CD4-positive, alpha-beta T cell treated with Interleukin-1 beta for 1 hour (primary cell): ENCODE measurements at places on chromosomes 16 and 17.

- no peak for DNase-seq
These were observed 50.2 kb downstream of the COX10 start for GRCh38 chr17:14119546-14119945.

DNA sequence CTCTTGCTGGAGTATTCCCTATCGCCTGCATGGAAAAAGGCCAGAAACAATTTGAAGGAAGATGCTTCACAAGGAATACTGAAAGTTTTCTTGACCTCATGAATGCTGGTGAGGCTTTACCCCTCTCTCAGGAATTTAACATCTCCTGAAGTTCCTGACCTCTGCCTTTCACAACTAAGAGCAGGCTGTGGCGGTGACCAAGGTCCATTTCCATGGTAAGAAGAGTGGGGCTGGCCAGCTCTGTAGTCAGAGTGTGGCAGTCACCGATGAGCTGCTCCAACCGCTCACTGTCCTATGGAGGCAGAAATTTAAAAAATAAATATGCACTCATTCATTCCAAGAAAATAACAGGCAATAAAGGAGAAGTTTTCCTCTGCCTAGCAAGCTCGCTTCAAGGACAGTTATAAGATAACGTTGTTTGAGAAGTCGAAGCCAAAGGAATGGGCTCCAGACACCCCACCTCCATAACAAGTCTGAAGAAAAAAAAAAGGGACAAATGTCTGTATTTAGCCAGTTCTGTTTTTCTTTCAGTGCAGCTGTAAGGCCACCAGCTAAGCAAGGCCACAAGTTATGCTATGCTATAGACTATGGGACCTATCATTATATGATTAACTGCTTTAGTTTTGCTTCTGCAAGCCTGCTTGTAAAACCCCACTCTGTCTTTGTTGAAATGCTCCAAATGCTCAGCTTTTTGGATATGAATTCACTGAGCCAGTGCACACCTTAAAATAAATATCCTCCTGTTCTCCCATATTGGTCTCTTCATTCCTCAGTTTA lies 6.0 kb upstream of the CCL4L2 start:
- DNase-seq: no peak

GRCh38 chr16:14132696-14133048 lies 61.6 kb downstream of the MRTFB start:
- DNase-seq: no peak

DNA sequence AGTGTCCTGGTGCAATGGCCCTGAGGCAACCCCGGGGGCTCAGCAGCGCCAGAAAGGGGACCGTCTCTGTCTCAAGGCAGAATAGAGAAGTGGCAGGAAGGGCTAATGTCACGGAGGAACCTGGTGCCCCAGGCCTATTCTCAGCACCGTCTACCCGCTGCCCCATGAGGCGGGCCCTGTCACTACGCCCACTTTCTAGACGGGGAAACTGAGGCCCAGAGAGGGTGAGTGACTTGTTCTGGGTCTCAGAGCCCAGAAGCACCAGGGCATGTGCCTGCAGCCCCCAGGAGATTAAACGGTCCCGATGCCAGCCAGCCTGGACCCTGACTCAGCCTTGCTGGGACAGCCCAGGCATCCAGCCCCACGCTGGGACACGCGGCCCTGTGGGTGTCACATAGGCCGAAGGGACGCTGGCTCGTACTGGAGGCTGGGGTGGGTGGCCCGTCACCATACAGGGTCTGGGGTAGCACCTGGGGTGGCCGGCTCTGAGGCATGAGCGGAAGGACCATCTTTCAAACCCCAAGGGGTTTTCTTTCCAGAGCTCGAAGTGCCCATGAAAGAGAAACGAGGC lies 40.2 kb upstream of the PABPN1L start:
- DNase-seq: no peak

GRCh38 chr17:64572682-64573154 lies 65.9 kb downstream of the CEP95 start:
- DNase-seq: peak; percentile 26

DNA sequence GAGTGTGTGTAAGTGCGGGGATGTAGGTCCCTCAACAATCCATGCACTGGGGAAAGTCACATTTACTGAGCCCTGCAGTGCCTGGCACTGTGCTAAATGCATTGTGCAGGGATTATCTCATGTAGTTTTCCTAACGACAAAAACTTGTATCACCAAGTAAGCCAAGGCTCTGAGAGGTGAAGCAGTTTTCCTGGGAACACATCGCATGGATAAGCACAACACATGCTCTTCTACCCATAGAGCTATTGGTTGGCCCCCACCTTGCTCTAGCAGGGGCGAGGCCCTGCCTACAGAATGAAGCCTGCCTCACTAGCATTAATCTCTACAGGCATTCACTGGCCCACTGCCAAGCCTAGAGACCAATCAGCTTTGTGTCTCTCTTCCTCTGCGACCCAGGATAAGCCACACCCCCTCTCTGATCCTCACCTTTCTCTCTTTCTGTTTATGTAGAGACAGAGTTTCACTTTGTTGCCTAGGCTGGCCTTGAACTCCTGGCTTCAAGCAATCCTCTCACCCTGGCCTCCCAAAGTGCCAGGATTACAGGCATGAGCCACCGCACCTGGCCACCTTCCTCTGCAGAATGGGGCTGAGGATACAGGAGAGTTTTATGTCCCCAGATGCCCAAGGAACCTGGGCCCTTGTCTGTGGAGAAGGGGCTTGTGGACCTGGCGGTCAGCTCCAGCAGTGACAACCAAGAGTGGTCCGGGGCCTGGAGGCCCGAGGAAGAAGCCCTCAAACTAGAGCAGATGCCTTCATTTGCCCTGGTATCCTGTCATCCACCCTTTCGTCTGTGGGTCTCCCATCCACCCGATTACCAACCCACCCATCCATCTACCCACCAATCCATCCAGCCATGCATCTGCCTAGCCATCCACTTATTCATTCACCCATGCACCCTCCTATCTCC lies 12.8 kb downstream of the CDH16 start:
- peak; percentile 43 for DNase-seq

- DNase-seq: peak; percentile 39
These were observed 35.8 kb upstream of the BCAS3 start for GRCh38 chr17:60641810-60642220.

GRCh38 chr16:81539009-81539758 lies 94.6 kb downstream of the CMIP start:
- no peak for DNase-seq

DNA sequence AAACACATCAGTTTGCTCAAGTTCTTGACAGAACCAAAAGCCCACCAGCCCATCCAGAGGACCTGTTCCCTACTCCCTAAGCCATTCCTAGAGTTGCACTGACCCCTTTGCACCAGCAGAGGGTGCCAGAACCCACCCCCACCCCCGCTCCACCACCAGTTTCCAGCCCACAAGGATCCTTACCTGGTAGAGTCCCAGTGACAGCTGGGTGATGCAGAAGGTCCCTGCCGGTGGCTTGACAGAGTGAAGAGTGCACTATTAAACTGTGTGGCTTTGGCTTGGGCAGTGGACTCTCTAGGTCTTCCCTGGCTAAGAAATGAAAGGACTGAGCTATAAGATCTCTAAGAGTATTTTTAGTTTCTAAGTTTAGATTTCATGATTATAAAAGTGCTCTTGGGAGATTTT lies 73.3 kb upstream of the MTMR4 start:
- DNase-seq: peak; percentile 63

DNA sequence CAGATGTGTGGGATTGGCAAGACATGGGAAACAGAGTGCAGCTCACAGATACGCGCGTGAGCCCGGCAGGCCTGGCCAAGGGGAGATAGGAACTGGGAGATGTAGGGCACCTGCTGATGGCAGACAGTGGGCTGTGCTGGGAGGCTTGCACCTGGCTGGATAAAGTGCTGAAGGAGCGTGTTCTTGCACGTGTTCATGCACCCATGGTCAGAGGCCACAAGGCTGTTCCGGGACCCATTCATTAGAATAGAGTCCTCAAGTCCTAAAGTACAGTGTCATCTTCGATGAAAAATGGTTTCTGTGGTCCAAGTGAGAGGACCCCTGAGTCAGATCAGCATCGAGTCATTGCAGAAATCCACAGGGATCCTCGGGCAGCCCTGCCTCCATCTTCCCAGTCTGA lies 236.4 kb downstream of the CCDC182 start:
- DNase-seq: no peak

DNA sequence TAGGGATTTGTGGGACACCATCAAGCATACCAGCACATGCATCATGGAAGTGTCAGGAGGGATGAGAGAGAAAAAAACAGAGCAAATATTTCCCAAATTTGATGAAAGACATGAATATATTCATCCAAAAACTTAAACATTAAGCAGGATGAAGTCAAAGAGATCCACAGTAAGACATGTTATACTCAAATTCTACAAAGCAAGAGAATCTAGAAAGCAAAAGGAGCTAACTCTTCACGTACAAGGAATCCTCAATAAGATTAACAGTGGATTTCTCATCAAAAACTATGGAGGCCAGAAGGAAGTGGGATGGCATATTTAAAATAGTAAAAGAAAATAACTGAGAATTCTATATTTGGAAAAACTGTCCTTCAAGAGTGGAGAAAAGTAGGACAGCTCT lies 374.8 kb downstream of the ZFHX3 start:
- no peak for DNase-seq

- no peak for DNase-seq
These were observed 36.8 kb downstream of the ASPA start for GRCh38 chr17:3512505-3513171.

GRCh38 chr17:29071303-29071702 lies 28.4 kb downstream of the PIPOX start:
- DNase-seq: no peak

DNA sequence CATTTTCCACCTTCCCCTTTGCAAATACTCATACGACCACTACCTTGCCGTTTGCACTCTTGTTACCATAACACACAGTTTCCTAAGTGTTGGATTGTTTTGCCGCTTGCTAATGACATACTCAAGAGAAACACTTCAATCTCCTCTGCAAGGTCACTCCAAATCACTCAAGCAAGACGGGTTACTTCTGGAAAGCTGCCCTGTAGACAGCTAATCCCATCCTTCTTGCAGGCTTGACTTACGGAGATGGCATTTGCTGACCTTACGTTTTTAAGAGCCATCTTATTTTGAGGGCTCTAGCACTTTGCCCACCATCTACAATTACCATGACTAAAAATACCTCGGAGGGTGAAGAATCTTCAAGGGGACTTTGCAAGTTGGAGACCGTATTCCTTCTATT lies 46.2 kb downstream of the MYH3 start:
- no peak for DNase-seq

DNA sequence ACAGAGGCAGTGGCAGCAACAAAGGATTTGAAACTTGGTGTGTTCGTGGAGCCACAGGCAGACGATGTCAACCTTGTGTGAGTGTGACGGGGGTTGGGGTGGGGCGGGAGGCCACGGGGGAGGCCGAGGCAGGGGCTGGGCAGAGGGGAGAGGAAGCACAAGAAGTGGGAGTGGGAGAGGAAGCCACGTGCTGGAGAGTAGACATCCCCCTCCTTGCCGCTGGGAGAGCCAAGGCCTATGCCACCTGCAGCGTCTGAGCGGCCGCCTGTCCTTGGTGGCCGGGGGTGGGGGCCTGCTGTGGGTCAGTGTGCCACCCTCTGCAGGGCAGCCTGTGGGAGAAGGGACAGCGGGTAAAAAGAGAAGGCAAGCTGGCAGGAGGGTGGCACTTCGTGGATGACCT lies 25.5 kb downstream of the STH start:
- DNase-seq: no peak

DNA sequence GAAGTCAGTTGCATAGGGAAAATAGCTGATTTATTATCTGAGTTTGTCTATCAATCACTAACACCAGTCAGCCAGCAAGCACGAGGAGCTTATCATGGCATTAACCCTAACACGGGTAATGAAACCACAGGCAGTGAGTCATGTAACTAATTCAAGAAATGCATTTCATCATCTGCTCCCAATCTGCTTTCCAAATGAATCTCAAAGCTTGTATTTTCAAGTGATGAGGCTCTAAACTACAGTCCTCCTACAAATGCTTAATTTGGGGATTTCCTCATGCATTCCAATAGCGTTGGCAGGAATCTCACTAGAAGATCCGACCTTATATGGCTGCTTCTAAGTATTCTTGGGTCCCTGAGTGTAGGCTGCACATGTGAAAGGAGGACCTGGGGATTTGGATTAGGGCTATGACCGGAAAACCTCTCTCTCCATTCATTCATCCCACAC lies 118.4 kb upstream of the HSBP1 start:
- DNase-seq: no peak

DNA sequence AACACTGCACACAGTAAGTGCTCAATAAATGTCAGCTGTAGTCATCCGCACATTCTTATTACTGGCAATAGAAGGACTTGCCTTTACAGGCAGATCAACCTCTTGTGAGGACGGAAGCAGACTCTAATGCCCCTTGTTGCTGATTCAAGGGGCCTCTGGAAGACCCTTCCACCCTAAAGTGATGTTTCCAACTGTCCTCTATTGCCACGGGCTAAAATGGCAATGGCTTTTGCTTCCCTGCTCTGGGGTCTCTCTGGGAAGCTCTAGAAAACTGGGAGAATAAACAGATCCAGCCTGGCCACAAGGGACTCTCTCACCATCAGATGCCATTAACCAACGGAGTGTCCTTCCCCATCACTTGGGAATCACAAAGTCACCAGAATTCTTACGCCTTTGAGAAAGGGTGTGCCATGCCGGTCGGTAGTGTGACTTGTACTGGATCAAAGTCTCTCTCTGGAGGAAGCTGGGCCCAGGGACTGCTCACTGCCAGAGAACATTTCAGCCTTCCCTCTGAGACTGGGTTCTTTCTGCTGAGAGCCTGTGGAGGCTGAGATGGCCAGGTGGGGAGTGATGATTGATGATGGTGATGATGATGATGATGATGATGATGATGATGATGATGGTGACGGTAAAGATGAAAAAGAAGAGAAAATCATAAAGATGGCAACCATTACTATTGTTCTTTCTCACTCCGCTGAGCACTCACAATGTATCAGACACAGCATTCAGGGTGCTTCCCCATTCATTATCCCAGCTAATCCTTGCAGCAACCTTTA lies 146.8 kb downstream of the CYLD start:
- no peak for DNase-seq

DNA sequence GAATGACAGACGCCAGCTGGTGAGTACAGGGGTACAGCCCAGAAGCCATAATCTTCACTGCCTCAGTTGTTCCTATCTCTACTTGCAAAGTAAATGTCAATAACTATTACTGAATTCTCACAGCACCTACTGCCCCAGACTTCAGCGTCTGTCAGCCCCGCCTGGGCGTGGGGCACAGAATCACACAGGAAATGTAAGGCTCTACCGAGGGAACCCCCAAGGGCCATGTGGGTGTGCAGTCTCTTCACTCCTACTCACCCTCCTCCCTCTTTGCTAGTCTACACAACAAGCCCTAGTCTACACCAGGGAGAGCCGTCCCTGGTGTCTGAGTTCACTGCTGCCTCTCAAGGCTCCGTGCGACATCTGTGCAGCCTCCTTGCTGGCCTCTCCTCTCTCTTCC lies 4.5 kb downstream of the NPTX1 start:
- peak; percentile 48 for DNase-seq

DNA sequence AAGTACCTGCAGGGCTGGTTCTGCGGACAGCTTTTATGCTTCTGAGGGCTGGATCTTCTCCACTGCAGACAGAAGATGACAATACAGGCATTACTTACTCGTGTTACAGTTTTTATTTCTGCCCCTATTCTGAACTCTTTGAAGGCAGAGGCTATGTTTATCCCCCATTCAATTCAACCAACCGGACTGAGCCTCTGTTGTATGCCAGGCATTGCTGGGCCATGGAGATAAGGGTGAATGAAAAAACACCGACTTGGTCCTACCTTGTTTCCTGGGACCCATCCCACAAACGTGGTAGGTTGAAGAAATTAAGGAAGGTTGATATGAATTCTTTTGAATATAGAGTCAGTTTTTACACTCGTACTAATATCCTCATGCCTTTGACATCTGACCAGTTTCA lies 10.0 kb upstream of the HP start:
- DNase-seq: no peak

- DNase-seq: no peak
These were observed 278.3 kb downstream of the KCNJ2 start for GRCh38 chr17:70447588-70447987.
